ENCODE measurements at places on chromosomes 5 and 9. TPM values are rescaled to one million over a fixed set of nuclear protein-coding genes. Genes with fewer than 3 reads are reported as not detected.

GRCh38 chr5:120605325-120606079, 141.4 kb downstream of the PRR16 start:
- no peak for DNase-seq

DNA sequence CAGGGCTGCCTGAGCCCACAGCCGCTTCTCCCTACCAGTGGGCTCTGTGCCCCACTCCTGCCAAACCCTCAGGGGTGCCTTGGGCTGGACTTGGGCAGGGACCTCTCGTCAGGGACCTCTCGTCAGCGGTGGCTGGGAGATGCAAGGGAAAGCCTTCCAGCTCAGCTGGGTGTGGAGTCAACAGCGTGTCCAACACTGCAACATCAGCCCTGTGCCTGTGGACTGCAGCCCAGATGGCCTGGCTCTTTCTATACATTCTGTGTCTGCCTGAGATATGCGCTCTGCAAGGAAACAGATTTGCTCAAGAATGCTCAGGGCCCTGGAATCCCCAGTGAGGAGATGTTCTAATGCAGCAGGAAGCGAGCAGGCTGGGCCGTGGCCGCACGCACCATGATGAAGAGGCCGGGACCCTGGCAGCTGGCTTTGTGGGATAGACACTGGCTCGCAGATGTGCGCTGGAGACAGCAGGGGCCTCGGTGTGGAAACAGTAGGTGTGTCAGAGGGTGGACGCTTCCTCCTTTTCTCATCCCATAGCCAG, 85.0 kb upstream of the COL5A1 start:
- DNase-seq: no peak

DNA sequence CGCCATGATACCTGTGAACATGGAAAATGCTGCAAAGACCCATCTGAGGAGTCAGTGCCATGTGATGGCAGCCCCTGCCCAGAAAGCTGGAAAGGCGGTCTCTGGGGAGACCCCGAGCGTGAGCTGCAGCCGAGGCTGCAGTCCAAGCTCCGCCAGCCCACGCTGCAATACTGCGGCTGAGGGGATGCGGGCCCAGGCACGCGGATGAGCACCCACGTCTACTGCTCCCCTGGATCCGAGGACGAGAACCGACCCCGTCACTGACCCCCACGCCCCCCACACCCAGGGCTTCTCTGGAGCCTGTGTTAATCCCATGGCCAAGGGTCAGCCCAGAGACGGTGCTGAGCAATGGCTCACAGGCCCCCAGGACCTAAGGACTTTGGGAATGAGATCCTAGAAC, 32.4 kb downstream of the SLC12A7 start:
- no peak for DNase-seq

DNA sequence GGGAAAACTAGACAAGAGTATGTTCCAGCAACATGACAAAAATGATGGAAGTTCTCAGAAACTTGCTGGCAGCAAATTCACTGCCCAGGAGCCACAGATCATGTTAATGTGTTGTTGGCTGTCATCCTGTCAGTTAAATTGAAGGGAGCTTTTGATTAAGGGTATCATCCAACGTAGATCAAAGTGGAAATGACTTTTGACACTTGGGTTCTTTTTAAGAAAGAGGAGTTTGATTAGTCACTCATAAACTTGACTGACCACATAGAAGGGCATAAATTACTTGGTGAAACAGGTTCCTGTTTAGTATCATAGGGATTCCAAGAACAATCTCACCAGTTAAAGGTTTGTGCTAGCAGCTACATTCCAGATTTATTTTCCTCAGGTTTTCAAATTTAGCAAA, 288.7 kb downstream of the CSNK1G3 start:
- DNase-seq: no peak

GRCh38 chr5:172902497-172903472, 56.4 kb upstream of the RPL26L1 start:
- peak; percentile 78 for DNase-seq

DDX4 gene
- not detected for total RNA-seq

VAV2 gene
- 25.3 TPM for total RNA-seq

SHOC1 gene
- total RNA-seq: not detected

SNAPC4 gene
- 7.8 TPM for total RNA-seq

FAM151B gene
- total RNA-seq: 3.8 TPM

AJM1 gene
- total RNA-seq: 21.3 TPM

PGGT1B gene
- total RNA-seq: 20.3 TPM

TRIM36 gene
- total RNA-seq: 69.1 TPM

All from transverse colon (tissue), 4 donors.